ENCODE measurements at places on chromosomes 5 and 9.

DNA sequence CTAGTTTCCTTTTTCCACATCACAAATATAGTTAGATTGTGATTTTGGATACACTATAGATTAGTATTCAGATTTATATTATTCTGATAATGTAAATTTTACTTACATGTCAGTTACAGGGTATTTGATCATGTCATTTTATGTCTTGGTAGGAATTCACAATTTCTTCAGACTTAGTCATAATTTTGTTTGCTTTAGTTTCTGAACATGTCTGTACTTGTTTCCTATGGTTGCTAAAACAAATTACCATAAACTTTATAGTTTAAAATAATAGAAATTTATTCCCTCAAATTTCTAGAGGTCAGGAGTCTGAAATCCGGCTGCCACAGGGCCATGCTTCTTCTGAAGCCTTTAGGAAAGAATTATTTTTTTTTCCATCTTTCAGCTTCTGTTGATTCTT is 1817.2 kb upstream of the CDH9 start:
- no peak for DNase-seq

DNA sequence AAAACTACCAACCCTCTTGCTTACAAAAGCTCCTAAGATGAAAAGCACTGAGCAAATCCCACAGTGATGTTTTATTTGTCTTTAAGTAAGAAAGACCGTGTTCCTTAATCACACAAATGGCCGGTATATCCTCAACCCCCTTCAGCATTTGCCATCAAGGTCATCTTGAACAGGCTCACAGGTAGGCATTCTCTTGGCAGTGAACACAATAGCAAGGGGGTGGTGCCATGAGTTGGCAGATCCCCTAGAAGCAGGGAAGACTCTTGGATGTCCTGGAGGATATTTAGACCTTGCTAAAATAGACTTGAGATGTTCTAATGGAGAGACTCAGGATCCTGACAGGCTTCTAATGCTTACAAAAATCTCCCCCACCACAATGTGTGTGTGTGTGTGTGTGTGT is 323.0 kb downstream of the SPOCK1 start:
- no peak for DNase-seq

DNA sequence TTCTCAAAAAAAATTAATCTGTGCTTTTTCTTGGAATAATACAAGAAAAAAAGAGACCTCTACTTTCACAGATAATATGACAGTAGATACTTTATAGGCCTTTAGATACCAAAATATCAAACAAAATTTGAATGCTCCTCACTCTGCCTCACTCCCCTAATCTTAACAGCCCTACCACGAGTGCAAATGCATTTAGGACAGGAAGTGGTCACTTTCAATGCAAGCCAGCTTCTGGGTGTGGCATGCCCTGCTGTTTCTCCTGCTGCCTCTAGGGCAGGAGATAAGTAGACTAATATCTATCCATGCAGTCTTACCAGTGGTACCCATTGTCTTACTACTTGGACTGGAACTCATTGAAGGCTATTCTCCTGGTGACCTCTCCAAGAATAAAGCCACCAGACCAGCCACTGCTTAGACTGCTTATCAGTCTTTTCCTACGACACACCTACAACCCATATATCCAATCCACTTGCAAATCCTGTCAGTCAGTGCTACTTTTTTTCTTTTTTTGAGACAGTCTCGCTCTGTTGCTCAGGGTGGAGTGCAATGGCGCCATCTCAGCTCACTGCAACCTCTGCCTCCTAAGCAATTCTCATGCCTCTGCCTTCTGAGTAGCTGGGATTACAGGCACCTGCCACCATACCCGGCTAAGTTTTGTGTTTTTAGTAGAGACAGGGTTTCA is 23.0 kb downstream of the FRRS1L start:
- DNase-seq, result peak; percentile 38

- no peak for DNase-seq
These were observed 184.1 kb downstream of the DIRAS2 start for GRCh38 chr9:90458485-90458884.

Data from HFF-Myc (cell line).